Activated naive CD4-positive, alpha-beta T cell (primary cell): ENCODE measurements at places on chromosomes 2 and 18.
A peak's percentile ranks its signal among the peaks of the same experiment; 100 is the strongest.

DNA sequence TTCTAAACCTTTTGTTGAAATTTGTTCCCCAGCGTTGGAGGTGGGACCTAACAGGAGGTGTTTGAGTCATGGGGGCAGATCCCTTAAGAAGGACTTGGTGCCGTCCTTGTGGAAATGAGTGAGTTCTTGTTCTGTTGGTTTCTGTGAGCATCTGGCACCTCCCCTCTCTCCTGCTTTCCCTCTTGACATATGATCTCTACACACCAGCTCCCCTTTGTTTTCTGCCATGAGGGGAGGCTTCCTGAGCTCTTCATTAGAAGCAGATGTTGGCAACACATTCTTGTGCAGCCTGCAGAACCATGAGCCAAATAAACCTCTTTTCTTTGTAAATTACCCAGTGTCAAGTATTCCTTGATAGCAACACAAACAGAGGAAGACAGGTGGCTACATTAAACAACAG lies 23.8 kb downstream of the NABP1 start:
- no peak for DNase-seq

DNA sequence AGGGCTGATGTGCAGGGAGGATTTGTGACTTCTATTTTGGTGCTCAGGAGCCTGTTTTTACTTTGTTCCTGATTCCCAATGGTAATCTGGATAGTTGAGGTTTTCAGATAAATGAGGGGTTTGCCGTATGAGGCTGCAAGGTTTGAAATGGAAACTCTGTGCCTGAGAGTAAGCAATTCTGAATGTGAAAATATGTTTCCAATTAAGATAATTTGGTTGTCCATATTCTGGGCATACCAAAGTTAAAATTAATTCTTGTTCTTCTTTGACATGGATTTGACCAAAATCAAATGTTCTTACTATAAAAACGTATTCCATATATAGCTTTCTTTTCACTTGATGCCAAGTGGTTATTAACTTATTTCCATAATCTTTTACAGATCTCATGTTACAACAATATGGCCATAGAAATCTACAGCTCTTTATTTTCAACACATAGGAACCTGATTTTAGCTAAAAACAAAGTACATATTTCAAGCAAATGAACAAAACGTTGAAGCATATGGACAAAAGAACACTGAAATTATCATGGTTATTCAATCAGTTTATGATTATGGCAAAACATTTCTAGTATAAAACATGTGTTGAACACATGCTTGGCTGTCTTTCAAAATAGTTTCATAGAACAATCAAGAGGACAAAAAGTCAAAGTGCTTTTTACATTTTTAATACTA lies 63.4 kb upstream of the ARHGAP28 start:
- DNase-seq = no peak

DNA sequence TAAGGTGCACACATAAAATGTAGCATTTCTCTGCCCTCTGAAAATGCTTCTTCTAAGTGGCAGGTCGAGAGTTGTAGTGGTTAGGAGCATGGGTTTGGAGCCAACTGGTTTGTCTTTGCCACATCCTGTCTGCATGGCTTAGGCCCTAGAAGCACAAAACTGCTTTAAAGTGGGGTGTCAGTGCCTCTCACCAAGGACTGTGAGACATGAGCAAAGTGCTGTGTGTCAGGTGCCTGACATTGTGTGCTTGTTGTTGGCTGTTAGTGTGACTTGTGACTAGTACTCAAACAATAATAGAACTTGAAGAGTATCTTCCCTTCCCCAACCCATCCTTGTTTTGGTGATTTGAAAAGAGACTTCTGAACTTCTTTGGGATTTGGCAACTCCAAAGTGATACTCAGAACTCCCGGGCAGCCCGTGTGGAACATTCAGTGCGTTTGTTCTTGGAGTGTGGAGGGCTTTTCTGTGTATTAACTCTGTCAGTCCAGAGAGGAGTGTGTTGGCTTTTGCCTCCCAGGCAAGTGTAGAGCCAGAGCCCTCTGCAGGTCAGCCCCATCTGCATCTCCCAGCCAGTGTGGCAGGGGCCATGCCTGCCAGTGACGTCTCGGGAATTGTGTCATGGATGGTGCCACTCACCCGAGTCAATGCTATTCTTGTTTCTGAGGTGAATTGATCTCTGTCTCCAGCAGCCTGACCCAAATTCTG lies 5.0 kb downstream of the MGAT5 start:
- DNase-seq = peak; percentile 26

DNA sequence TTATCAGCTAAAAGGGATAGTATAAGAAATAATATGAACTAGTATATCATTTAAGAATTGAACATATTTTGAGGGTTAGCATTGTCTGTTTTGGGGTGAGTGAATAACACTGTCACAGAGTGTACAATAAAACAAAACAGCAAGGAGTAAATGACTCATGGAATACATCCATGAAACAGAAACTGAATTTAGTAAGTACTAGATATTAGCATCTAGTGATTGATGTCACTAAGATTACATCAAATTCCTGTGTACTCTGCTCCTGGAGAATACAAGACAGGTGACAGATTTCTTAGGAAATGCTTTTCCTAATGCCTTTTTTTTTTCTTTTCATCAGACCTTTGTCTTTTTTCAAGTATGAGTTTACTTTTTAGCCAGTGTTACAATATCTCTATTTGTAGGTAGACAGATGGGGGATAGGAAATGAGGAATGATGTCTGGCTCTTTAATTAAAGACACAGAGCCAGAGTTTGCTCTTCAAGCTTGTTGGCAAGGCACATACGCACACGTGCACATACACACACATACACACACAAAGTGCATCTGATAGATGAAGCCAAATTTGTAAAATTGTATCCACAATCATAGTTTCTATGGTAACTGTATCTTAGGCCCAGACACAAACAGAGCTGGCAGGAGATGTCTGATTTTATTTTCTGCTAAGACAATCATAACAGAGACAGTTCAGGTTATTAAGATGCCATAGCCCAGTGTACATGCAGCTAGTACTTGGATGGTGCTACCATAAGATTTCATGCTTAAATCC lies 138.2 kb upstream of the NRP2 start:
- no peak for DNase-seq

DNA sequence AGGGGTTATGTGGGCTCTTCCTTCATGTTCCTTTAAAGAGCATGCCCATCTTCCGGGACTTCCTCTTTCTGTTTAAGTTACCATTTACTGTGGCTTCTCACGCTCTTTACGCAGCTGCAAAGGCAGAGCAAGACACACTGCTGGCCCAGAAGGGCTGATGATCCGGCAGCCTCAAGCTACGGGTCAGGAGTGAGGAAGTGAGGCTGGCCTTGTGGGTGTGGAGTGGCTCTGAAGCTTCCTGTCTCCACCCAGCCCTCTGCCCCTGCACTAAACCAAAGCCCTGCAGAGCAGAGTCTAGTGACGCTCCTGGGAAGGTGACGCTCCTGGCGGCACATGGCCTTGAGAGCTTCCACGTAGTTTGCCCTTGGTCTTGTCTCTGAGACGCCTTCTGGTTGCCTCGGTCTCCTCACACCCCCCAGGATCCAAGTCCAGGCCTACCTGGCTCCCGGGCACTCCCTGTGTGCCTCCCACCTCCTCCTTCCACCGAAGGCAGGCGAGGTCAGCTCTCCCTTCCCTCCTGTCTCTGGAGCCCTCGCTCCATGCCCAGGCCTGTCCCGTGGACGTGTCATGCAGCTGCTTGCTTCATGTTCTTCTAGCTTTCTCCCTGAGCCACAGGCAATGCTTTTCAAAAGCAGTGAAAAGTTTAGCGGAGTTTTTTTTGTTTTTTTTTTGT lies 50.3 kb downstream of the ARL4C start:
- peak; percentile 51 for DNase-seq

DNA sequence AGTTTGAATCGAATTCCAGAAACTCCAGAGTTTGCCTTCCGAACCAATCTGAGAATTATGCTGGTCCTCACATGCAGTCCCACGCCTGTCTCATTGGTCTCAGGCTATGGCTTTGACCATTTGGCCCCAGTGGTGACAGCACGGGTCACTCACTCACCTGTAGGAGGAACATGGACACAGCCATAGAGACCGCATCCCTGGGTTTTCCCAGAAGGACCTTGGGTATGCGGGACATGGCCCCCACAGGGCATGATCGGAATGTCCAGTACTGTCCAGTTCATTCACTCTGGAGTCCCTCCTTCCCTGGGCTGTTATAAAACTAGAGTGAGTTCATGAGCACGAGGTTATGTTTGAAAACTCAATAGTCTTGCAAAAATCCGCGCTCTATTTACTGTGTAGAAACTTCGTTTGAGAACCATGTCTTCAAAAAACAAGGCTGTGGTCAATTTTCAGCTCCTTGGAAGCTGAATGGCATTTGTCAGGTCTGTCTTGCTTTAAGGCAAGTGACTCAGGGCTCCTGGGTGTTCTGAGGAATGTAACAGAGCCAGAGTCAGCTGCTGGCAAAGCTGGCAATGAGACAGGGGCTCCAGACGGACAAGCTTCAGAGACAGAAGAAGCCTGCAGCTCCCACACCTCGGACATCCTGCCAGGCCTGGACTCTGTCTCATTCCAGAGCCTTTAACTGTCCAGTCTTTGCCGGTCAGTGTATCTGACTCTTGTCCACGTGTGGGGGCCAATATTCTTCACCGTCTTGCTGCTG lies 86.7 kb upstream of the TMEM18 start:
- no peak for DNase-seq

DNA sequence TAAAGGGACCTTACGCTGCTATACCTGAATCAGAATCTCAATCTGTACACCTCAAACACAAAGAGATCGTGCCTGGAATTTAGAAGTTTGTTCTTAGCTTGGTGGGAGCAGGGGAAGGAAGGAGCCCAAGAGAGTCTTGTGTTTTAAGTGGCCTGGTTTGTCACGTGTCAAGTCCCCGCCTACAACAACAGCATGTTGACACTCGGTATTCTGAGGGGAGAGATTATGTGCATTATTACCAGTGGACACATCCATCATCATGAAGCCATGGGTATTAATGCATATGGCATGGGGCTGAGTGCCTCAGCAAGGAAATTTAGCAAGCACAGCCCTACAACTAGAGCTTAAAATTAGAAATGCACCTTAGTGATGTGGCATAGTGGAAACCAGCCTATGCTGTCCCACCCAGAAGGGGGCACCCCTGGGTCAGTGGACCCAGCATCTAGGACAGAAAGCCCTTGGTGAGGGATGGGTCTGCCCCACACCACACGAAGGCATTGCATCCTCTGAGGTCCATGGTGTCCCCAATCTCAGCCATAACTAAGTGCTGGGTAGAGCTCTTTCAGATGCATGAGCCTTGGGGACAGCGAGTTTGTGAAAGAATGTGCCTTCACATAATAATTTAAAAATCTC lies 138.7 kb downstream of the MGAT5 start:
- no peak for DNase-seq

DNA sequence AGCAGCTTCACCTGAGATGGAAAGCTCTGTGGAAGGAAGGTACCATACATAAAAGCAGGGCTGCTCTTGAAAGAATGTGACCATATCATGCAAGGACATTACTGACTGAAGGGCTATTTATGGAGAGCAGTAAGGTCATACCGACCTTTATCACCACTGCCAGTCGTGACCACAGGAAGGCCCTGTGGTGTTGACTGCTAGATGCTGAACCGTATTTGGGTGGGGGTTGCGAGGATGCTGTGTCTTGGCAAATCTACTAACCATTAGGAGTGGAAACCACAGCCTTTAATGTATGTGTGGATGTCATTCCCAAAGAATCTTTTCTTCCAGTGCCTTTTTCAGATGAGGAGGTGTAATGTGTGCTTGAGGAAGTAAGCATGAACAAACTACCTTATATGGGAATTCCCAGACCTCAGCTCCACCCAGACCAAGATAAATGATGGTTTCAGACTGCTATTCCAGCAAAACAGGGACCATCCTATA lies 60.8 kb downstream of the LIMS1 start:
- DNase-seq = no peak

GRCh38 chr2:8334866-8335325 lies 347.0 kb upstream of the ID2 start:
- no peak for DNase-seq
